ENCODE measurements at places on chromosomes 1 and 21. TPM values are rescaled to one million over a fixed set of nuclear protein-coding genes. Genes with fewer than 3 reads are reported as not detected.

The DCST1 gene
- total RNA-seq: not detected

The MSH4 gene
- 0.44 TPM for total RNA-seq

The AK2 gene
- 142 TPM for total RNA-seq

The SEC16B gene
- total RNA-seq: 2.2 TPM

The FCRL6 gene
- total RNA-seq: 1.1 TPM

The BEST4 gene
- 0.12 TPM for total RNA-seq

The BGLAP gene
- 0.47 TPM for total RNA-seq

The MANEAL gene
- total RNA-seq: 1.6 TPM

The CD5L gene
- 0.38 TPM for total RNA-seq
